Progenitor cell of endocrine pancreas (in vitro differentiated cells): ENCODE measurements at places on chromosomes 7 and 10. TPM values are rescaled to one million over a fixed set of nuclear protein-coding genes. Genes with fewer than 3 reads are reported as not detected.

DNA sequence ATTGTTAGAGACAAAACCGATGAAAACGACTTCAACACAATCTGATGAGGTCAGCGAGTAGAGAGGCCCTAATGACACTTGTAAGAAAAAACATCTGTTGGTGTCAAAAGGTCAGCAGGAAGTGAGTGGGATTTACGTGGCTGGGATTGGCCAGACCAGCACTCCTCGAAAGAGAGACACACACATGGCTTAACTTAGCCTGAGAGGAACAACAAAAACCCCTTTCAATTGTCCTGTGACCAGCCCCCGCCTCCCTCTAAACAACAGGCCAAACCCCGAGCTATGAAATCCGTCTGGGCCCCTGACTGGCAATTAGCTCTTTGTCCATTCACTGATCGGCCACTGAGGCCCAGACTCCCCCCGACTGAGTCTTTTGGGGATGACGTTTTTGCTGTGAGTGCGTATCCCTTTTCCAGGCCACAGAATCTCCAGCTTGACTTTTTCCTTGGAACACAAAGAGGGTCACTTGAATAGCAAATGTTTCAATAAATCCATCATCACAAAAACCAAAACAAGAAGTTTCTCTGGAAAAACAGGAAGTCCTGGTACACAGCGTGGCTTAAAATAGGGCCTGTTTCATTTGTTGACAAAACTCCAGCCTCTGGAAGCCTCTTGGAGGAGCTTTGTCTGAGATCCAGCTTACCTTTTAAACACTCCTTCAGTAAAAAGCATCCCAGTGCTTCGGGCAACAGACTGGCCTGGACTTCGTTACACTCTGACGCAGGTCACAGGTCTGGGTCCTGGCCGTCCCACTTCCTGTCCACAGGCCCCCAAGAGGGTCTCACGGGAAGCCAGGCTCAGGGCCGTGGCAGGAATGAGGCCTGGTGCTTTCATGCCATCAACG is 103.0 kb downstream of the CTBP2 start:
- DNase-seq = no peak

The CNOT4 gene
- 30.1 and 34.3 TPM in 2 replicates for total RNA-seq

The OR2A1 gene
- total RNA-seq = 0.12 TPM in 1 of 2 replicates, not detected in the other

DNA sequence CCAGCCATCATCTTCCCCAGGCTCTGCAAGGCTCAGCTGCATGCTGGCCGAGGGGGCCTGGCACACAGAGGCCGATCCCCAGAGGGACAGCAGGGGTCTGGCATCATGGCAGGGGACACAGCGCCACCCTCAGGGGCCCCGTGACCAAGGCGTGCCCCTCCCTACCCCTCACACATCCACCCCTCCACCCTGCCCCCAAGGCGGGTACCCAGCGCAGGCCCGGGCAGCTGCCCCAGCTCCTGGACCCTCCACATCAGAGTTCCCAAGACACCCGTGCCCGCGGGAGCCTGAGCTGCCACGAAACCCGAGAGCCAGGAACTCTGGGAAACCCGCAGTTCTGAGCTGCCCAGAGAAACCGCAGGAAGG is 46.5 kb upstream of the TNRC18 start:
- DNase-seq = no peak

DNA sequence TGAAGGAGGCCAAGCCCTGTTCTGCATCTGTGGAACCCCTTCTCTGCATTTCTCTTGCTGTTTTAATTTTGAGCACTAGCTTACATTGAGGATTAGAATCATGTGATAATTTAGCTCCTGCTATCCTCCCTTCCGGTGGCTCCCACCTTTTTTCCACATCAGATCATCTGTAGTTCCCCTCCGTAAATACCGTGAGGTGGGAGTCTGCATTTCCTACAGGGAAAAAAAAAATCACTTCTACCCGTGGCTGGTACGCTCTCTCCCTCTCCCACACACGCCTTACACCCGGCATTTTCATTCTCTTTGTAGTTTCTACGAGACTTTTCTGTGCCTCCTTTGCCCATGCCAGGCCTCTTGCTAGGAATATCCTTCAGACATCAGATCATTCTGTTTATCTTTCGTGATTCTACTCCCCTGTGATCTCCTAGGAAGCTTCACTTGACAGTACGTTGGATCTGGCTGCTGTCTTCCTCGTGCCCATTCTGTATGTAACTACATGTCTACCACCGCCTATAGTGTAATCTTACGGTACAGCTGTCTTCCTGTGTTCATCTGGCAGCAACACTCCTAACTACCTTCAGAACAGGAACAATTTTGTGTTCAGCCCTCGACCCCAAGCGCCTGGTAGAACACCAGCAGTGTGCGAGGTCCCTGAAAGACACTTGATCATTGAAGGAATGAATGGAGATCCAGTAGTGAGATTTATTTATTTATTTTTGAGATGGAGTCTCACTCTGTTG is 41.7 kb upstream of the OCM start:
- no peak for DNase-seq

DNA sequence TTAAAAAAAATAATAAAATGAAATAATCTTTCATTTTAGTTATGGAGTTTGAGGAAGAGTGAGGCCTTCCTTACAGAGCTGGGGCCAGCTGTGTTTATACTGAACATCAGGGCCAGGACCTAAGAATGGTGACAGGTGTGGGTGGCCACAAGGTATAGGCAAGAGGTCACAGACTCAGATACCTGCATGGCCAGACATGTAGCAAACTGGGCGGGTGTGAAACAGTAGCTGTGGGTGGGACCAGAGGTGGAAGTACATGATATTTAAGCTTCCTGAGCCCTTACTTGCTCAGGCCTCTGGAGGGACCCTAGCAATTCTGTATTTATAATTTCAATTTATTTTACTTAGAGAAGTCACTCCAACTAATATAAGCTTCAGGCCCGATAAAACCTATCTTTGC is 27.7 kb upstream of the CAMK1D start:
- no peak for DNase-seq

GRCh38 chr10:119025336-119025735 is 4.2 kb upstream of the NANOS1 start:
- no peak for DNase-seq
